Stimulated activated CD8-positive, alpha-beta memory T cell treated with anti-CD3 and anti-CD28 coated beads, Interleukin-15, amount 100 ng/mL, for 1 hour (primary cell): ENCODE measurements at places on chromosomes 12 and 14.

GRCh38 chr12:59620326-59620725, 24.5 kb downstream of the SLC16A7 start:
- DNase-seq = no peak

DNA sequence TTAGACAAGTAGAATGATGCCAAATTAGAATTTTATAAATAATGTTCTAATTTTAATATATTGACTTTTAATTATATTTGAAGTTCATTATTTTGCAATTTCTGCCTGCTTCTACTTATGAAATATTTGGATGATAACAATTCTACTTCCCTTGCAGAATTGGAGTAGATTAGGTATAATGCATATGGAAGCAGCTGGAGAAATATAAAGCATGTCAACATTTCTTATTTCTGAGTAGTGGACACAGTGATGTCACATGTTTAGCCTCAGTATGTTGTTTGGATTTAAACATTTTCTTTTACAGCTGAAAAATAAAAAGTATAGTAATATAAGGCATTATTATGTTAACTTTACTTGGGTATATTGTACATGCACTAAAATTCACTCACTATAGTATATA, 344.2 kb upstream of the E2F7 start:
- DNase-seq = no peak

GRCh38 chr12:96218989-96219678, 25.0 kb downstream of the ELK3 start:
- DNase-seq = no peak

- no peak for DNase-seq
Measured at GRCh38 chr14:53861781-53862180, 94.8 kb downstream of the BMP4 start.

DNA sequence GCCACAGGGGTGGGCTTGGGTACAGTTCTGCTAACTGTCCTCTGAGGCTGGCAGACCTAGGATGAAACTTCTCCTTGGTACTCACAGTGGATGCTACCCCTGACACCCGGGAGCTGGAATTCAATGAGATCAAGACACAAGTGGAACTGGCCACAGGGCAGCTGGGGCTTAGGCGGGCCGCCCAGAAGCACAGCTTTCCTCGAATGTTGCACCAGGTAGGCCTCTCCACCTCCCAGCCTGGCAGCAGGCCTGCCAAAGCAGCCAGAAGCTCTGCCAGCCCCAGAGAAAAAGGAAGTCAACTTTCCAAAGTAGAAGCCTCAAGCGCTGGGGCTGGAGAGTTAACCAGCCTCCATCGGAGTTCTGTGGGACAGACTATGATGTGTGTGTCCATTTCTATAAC, 2.4 kb upstream of the NRL start:
- DNase-seq = no peak

DNA sequence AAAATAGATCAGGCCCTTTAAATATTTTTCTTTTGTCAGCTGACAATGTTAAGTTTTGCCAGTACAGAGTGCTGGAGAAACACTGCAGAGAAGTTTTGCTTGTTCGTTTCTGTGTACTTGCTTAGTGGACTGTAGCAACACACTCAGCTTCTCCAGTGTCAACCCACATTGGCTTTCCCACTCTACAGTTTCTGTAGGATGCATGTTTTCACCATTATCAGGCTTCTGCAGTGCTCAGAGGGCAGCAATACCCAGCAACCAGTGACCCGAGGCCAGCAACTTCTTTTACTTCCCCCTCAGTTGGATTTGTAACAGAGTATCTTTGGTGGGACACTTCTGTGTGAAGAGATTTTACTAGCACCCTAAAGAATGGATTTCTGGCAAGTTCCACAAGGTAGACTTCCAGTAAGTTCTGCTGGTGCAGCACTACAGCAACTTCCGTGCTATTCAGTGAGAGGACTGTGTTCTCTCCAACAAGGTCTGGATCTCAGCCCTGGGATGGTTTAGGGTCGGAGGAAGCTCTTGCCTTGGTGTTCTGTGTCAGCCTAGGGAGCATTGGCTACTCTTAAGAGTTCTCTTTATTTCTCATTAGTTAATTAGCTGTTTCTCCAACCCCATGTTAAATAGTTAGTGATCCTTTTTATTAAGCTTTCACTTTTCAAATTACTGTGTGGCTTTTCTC, 70.4 kb downstream of the FUT8 start:
- no peak for DNase-seq
